GM12865 (cell line): ENCODE measurements at places on chromosomes 3 and 15.

DNA sequence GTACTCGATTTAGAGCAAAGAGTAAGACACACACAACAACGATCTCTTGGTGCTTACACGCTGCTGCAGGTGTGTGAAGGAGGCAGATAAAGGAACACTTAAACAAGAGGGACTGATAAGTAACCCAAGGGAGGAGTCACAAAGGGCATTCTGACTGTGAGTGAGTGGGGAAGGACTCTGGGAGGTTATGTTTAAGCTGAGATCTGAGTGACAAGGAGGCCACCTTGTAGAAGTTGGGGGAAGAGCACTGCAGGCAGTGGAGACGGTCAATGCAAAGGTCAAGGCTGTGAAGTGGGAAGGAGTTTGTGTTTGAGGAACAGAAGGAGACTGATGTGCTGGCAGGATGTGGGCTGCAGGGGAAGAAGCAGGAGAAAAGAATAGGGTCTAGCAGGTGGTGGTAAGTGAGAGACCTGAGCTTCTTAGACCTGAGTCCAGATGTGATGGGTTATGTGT lies 63.1 kb downstream of the LPP start:
- DNase-seq = no peak

DNA sequence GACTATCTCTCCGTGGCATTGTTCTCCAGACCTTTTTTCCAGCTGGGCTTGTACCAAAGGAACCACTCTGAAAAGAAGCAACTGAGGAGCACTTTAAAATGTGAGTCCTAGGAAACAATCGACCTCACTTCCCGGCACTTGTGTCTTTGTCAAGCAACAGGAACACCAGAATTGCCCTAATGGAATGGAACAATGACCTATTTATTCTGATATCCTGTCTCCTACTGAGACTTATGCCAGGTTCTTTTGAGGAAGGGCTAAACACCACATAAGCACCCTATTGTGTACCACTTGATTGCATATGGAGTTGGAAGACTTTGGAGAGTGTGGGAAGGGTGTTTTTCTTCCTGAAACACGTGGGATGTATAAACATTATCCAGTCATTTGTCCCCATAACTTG lies 56.8 kb upstream of the TGFBR2 start:
- no peak for DNase-seq

- no peak for DNase-seq
Measured at GRCh38 chr15:51107612-51108011, 12.9 kb upstream of the TNFAIP8L3 start.

DNA sequence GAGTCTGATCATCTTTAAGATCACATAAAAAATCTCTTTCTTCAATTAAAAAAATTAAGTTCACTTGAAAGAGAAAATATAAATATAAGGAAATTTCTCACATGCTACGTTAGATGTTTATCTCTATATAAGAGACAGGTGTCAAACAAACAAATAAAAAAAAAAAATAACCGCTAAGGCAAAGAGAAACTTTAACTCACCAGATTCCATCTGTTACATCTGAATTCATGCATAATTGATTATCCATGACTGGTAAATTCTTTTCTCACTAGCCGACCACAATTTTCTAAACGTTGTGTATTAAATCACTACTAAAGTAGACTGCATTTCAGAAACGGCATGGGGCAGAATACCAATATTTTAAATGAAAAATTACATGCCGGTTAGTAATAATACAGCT lies 9.6 kb upstream of the SATB1 start:
- no peak for DNase-seq

- no peak for DNase-seq
Measured at GRCh38 chr3:132284781-132285619, 32.2 kb upstream of the ACP3 start.

- no peak for DNase-seq
Measured at GRCh38 chr3:52193065-52193464, 4.9 kb upstream of the ALAS1 start.

- DNase-seq = no peak
Measured at GRCh38 chr15:71219645-71220044, 104.4 kb downstream of the THSD4 start.

DNA sequence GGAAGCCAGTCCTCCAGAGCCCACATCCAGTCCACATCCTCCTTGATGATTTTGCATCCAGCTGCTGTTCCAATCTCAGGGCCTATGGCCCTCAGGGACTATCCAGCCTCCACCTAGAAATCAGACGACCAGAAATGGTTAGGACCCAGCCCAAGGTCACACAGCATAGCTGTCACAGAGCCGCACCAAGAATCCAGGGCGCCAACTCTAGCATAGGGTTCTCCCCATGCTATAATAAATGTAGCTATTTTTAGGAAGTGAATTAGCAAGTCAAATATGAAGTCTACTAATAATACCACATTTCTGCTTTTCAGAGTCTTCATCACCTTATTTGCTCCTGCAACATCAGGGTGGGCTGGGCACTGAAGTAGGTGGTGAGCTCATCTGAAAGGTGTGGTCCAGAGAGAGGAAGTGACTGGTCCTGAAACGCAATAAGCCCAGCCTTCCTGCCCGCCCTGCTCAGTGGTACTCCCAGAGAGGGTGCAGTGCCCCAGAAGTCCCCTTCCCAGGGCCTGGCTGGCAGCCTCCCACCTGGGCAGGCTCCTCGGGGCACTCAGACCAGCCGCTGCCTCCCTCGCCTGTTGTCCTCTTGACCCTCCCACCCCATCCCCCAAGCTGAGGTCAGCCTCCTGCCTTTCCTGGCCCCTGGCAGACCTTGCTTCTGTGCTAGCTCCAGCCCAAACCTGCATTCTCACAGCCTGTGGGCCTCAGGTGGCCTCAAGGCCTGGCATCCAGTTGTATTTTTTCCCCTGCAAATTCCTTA lies 17.6 kb upstream of the CYP11A1 start:
- peak; percentile 94 for DNase-seq

- no peak for DNase-seq
Measured at GRCh38 chr15:68334661-68335124, 57.1 kb downstream of the FEM1B start.

DNA sequence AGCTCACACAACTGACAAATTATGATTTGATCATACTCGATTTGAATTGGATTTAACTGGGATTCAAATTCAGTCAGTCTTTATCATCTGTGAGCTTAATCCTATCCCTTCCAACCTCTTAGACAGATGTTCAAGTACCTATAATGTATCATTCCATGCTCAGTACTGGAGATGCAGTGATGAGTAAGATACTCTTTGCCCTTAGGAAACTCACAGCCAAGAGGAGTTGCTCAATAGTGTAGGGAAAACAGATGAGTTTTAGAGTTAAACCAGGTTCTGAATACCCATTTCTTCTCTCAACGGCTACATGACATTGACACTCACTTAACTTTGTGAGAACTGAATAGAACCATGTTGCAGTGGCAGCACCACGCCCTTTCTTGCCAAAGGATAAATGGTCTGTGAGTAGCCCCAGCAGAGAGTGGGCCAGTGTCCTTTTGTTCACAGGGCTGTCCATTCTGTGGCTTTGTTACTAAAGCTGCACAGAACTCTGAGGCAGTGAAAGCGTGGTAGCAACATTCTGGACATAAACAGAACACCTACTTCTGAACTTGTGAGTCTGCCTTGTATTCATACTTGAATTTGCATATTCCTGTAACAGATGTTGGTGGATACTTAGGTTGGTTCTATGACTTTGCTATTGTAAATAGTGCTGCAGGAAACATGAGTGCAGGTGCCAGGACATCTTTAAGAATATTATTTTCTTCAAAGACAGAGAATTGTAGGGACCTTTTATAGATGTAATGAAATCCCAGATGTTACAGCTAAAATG lies 91.6 kb downstream of the RASA2 start:
- DNase-seq = peak; percentile 3

- no peak for DNase-seq
Measured at GRCh38 chr3:44468572-44469520, 8.6 kb downstream of the ZNF445 start.

GRCh38 chr15:71093054-71094024 lies 21.9 kb upstream of the THSD4 start:
- DNase-seq = no peak

- no peak for DNase-seq
Measured at GRCh38 chr15:88982946-88983342, 69.8 kb upstream of the MFGE8 start.

GRCh38 chr3:73604451-73604850 lies 20.3 kb downstream of the PDZRN3 start:
- DNase-seq = no peak

GRCh38 chr3:129663930-129664646 lies 57.6 kb upstream of the PLXND1 start:
- DNase-seq = no peak

DNA sequence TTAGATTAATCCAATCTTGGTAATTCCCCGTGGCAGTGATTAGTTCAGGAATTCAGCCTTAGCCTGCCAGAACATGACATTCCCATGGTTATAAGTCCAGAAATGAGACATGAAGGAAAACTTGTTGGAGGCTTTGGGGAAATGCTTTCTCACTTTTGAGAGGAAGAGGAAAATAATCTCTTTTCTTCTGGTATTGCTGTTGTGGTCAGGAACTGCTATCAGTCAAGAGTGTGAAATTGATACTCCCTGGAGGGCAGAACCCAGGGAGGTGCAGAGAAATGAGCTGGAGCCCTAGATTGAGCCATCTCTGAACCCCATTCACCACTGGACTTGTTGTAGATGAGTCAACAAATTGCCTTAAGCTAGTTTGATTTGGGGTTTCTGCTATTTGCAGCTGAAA lies 38.6 kb upstream of the APH1B start:
- peak; percentile 81 for DNase-seq

- DNase-seq = no peak
Measured at GRCh38 chr15:36400936-36401585, 178.4 kb upstream of the CDIN1 start.

- no peak for DNase-seq
Measured at GRCh38 chr3:125168711-125169393, 43.7 kb downstream of the SLC12A8 start.

GRCh38 chr3:49842843-49843517 lies 13.4 kb downstream of the TRAIP start:
- no peak for DNase-seq

DNA sequence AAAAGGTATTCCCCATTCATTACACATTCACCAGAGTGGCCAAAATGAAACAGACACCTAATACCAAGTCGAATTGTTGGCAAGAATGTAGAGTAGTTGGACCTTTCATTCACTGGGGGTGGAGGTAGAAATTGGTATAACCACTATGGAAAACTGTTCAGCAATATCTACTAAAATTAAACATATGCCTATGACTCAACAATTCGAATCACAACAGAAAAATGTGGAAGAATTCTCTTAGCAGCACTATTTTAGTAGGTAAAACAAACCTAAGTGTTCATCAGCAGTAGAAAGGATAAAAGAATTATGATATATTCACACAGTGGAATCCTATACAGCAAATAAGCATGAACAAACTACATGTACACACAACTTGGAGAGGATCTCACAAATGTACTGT lies 30.6 kb downstream of the POLG start:
- DNase-seq = no peak

- DNase-seq = no peak
Measured at GRCh38 chr3:72891053-72891855, 3.4 kb downstream of the GXYLT2 start.

DNA sequence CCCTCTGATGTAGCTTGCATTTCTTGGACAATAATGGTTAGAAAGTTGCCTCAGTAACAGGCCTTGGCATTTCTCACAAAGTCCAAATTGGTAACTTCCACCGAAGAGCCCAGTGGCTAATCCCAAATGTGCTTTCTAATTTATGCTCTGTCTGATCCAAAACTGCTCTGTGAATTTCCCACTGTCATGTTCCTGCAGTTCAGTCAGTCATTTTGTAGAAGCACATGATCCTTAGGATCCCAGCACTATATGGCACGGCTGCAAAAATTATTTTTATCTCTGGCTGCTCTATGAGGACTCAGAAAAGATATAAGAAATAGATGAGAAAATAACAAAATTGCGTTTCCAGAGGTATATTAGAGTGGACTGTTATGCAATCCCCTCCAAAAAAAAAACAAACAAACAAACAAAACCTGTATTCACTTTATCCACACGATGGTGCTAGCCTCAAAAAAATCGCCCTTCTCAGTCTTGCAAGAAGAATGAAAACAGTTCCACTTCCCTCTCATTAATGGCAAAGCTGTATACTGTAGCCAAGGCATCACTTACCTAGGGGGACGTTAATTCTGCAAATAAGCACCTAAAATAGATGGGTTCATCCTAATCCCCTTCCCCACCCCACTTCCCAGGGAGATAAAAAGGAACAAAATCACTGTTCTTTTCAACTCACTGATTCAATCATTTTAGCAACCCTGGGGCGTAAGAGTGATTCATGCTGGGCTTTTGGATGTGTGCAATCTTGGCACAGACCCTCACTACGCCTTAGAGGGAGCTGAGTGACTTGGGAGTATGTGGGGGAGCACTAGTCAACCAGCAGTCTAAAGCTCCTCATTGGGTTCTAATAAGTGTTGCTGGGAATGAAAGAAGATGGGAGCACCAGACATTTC lies 61.3 kb downstream of the TMCO5A start:
- DNase-seq = peak; percentile 73

DNA sequence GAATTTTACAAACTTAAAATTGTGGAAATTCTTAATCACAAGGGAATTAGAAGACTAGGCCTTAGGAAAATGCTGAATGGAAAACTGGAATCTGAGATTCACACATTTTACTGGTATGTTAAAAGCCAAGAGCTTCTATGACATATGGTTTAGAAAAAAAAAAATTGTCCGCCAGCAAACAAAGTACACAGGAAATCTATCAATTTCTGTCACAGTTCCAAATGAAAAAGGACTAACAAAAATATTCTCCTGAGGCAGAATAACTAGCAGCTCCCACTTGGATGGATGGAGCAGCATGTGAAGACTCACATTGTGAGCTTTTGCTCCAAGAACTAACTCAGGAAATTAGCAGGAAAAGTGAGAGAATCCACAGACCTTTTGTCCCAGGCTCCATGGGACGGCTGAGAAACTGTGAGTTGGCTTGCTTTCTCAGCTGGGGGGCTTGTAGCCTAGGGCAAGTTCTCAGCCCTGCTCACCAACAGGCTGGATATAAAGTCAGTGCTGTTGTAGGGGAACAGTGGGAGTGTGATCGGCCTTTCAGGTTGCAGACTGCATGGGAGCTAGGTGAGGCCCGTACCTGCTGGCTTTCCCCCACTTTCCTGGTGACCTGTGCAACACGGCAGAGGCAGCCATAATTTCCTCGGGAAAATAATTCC lies 731.1 kb upstream of the SGO1 start:
- DNase-seq = no peak

DNA sequence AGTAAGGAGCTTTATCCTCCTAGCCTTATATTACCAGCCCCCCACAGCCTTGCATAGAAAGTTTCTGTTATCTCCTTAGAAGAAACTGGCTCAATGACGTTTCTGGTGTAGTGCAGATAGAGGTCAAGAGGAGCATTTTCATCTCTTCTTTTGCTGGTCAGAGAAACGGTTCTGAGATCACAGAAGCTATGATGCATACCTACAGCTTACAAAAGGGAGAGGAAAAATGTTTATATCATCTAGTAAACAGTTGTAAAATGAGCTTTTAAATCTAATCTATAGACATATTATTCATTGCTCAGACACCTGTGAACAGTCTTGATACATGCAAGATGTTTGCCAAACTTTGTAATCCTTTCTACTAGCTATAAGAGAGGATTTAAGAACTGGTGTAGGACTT lies 68.0 kb downstream of the GMPS start:
- DNase-seq = no peak

GRCh38 chr3:113531826-113532697 lies at the start of gene SIDT1:
TSS of gene SIDT1 (plus strand) at chr3:113532555. CDS start at chr3:113533022, 467 bp downstream.
- peak; percentile 89 for DNase-seq
